SW480 (cell line): ENCODE measurements at places on chromosomes 1 and 21.

GRCh38 chr1:200027264-200027823, at the start of gene NR5A2:
Gene NR5A2 (plus strand): TSS chr1:200027710. CDS start chr1:200027848, 138 bp downstream.
- DNase-seq = no peak

DNA sequence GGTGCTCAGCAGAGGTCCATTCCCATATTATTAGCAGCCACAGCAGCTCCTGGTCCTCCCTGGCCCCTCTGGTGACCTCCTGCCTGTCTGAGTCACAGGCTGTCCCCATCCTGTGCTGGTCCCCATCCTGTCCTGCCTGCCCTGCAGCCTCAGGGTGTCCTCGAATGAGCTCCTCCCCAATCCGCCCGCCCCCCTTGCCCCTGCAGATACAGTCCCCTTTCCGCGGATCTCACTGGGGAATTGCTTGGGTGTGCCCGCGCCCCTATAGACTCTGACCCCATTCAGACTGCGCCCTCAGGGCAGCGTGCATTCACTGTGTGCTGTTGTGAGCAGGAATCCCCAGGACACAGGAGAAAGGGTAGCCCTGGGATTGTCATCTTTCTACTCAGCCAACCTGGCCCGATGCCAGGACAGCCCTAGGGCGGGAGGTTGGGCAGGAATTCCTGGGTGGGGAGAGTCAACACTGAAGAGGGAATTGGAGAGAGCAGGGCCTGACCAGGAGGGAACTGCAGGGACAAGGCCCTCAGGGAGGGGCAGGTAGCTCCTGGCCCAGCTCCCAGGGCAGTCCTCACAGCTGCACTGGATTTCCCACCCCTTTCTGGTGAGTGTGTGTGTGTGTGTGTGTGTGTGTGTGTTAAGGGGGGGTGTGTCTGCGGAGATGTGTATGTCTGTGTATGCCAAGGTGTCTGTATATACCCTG, 1.1 kb upstream of the GUCA2A start:
- DNase-seq = peak; percentile 94

GRCh38 chr21:16873176-16873575, 639.7 kb upstream of the CXADR start:
- no peak for DNase-seq

GRCh38 chr1:200916681-200917080, 22.0 kb downstream of the INAVA start:
- DNase-seq = no peak
